ENCODE measurements at places on chromosomes 11 and 22.
A peak's percentile ranks its signal among the peaks of the same experiment; 100 is the strongest.

- no peak for DNase-seq
These were observed 924 bp downstream of the YPEL1 start for GRCh38 chr22:21734540-21735199.

GRCh38 chr11:112129656-112130055, 34.2 kb downstream of the IL18 start:
- DNase-seq: no peak

DNA sequence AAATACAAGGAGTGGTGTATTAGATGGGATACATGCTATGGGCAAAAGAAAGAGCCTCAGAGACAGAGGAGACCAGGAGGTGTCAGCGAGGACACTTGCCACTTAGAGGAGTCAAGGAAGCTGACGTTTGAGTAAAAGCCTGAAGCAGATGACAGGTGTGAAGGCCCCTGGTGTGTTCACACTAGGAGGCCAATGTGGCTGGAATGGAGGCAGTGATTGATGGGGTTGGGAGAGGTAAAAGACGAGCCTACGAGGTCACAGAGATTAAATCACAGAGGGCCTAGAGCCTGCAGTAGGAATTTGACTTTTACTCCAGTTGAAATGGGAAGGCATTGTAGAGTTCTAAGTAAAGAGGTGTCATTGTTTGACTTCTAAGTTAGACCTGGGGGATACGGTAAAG, 12.0 kb upstream of the GDPD5 start:
- no peak for DNase-seq

DNA sequence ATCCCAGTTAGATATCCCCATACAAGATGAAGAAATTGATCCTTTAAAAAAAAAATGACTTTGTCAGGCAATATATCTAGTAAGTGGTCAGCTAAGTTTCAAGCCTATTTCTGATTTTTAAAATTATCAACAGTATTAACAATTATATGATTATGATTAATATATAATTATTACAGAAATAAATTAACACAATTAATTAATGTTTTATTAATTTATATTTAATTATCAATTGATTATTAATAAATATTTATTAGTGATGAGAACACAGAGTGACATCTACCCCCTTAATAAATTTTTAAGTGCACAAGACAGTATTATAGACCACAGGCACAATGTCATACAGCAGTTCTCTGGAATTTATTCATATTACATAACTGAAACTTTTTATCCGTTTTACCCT, 22.0 kb downstream of the MUC15 start:
- no peak for DNase-seq

GRCh38 chr22:38423512-38424503, 31.2 kb downstream of the KCNJ4 start:
- no peak for DNase-seq

- DNase-seq: no peak
These were observed 6.3 kb downstream of the BBOX1 start for GRCh38 chr11:27046956-27047355.

DNA sequence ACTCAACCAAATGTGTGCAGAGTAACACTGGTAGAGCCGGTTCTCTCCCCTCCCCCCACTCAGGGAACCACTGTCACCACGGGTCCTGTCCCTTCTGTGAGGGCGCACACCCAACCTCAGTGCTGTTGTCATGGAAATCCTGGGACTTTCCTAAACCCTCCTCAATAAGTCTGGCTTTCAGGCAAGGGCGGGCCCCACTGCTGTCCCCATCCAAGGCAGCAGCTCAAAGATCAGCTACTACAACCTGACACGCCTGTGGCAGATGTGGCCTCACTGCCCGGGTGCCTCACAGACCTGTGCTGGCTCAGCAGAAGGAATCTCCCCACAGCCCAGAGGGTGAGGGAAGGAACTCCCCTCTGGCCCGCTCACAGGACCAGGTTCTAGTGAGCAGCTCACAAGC, 2.2 kb downstream of the PRODH start:
- DNase-seq: no peak

DNA sequence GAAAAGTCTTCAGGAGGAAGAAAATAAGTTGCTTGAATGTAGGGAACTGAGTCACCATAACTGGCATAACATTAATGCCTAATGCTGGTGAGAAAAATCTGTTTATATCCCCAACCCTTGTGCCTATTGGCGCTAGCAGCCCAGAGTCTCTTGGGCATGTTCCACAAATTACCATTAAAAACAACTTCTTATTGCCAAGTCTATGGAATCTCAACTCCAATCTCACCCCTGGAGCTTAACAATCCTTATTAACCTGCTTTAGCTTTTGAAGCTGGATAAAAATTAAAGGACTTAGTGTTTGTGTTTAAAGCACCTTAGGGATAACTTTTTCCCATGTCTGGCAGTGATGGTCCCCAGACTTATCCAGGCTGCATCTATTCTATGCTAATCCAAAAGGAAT, 143.0 kb downstream of the APIP start:
- no peak for DNase-seq

GRCh38 chr11:67114275-67114896, 4.7 kb upstream of the KDM2A start:
- no peak for DNase-seq

GRCh38 chr11:35663408-35663702, 780 bp downstream of the TRIM44 start:
- no peak for DNase-seq

DNA sequence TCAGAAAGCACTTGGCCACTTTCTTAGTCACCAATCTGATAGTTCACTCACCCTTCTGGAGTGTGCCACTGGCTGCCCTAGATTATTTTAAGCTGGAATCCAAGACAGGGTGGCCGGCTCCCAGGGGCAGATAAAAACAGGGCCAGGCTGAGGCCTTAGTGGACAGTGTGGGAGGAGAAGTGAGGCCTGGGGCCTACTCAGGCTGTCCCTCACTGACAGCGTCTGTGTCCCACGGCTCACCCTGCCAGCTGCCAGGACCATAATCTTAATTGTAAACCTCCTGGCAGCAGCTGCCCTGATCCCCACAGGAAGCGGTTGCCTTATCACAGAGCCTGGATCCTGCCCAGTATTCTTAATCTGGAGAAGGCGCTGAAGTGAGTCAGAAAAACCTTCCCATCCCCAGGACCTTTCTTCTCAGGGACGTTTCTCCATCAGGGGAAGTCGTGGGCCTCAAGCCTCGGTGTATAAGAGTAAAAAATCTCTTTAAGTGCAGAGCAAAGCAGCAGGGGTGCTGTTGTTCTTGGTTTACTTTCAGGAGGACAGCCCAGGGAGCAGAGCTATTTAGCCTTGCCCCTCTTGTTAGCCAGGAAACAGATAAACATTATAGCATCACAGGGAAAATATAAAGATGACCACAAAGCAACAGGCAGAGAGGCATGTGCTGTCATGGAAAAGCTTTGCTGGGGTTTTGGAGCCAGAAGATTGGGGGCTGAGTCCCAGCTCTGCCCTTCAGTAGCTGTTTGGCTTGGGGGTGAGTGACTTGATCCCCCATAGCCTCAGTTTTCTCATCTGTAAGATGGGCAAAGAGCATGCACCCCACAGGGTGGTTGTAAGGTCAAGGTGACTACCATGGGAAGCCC, 39.6 kb downstream of the TSPAN18 start:
- DNase-seq: peak; percentile 54

GRCh38 chr11:128757886-128758612, 64.2 kb downstream of the FLI1 start:
- DNase-seq: no peak

- no peak for DNase-seq
These were observed 104.6 kb upstream of the NCAM1 start for GRCh38 chr11:112856591-112856990.

GRCh38 chr11:116136987-116137674, 632.9 kb upstream of the CADM1 start:
- no peak for DNase-seq

- DNase-seq: no peak
These were observed 7.4 kb upstream of the INCENP start for GRCh38 chr11:62116451-62116850.

DNA sequence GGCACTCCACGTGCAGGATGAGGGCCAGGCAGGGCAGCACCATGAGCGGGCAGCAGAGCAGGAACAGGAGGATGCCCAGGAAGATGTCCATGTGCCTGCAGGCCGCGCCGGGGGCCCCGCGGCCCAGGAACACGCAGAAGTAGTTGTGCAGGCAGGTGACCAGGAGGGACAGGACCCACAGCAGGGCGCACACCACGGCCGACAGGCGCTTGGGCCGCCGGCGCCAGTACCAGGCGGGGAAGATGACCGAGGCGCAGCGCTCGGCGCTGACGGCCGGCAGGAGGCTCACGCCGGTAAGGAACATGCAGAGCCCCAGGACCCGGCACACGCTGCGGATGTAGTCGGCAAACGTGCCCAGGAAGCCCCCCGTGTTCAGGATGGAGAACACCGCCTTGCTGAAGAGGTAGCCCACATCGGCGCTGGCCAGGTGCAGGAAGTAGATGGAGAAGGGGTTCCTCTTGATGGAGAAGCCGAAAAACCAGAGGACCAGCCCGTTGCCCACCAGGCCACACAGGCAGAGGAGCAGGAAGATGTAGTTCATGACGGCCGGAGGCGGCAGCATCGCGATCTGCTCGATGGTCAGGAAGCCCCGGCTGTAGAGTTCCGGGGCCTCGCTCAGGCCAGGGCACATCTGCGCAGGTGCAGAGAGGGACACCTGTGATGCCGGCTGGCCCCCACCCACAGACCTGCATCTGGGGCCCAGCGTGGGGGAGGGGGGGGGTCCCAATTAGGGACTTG, 7.2 kb downstream of the MRGPRF start:
- DNase-seq: no peak

- DNase-seq: no peak
These were observed 329.1 kb downstream of the TMEM135 start for GRCh38 chr11:87366763-87367405.

GRCh38 chr11:70572974-70573260, 174.6 kb downstream of the CTTN start:
- DNase-seq: no peak
